ENCODE measurements at places on chromosomes 12 and 14. TPM values are rescaled to one million over a fixed set of nuclear protein-coding genes. Genes with fewer than 3 reads are reported as not detected.

IKZF4 gene
- 2.0 TPM for total RNA-seq

CIROP gene
- total RNA-seq: not detected

DNA sequence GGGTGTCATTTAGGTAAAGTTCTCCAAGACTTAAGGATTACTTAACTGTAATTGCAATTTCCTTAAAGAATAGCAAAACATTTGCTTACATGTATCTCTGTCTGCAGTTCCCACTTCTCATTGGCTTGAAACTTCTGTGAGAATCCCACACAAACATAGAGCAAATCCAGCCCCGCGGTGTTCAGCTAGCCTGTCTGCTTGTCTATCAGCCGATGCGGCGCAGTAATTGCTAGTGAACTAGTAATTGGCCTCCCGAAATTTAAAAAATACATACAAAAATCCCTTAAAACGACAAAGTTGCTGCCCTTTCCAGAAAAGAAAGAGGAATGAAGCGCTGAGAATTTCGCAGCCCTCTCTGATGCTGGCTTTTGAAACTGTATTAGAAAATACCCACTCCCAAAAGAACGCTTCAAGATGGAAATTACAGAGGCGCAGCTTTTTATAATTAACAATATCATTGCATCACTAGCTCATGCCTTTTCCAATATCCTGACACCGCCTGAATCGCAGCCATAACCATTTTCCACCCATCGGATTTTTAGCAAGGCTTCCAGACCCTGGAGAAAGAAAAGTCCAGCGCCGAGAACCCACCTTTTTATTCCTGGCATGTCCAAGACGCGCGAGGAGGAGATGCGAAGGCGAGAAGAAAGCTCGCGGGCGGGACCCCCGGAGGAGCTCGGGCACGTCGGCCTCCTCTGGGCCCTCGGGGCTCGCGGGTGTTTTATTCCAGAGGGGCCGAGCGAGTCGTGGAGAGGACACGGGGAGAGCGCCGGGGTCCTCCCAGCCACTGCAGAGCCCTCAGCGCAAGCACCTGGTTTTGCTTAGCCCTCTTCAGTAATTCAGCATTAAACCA, 646 bp downstream of the FBLN5 start:
- DNase-seq: no peak
- peaks cover 26% of the 10 kb centered on the region for H3K4me1 ChIP-seq
- peak overlapping the region; percentile 82 for H3K27ac ChIP-seq
- peak overlapping the region; percentile 30 for H3K4me3 ChIP-seq

CD69 gene
- 0.99 TPM for total RNA-seq

DNA sequence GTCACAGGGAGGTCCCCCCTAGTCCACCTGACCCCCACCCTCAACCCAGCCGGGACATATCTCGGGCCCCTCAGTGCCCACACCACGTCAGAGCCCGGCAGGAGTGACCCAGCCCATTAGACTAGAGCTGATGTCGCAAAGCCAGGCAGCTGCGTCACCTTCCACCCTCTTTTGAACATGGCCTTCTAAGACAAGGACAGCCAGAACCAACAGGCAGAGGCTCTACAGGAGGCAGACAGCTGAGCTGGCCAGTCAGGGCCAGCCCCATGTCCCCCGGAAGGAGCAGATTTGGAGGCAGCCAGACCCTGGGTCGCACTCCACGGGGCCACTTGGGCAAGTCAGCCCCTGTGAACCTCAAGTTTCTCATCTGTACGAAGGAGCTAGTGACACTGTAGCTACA, 44.1 kb downstream of the SCARB1 start:
- H3K27ac ChIP-seq: no peak overlapping the region
- DNase-seq: no peak
- no peak overlapping the region for H3K4me3 ChIP-seq
- no peaks in the 10 kb centered on the region for H3K4me1 ChIP-seq

DNA sequence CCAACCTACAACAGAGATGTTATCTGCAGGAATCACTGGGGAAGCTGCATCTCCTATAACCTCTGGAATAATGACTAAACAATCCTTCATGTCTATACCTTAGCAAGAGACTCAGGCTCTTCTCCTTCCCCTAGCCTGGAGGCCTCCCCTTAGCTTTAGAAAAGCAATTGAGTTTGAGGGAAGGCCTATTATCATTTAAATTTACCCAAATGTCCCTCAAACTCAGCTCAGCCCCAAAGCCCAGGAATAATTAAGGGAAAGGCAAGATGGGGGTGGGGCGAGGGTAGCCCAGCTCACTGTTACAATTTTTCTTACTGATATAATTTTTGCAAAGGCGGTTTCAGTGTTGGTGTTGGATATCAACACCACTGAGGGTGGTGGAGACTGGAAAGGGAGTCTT, 151.4 kb upstream of the EEA1 start:
- H3K4me3 ChIP-seq: no peak overlapping the region
- DNase-seq: no peak
- peaks cover 22% of the 10 kb centered on the region for H3K4me1 ChIP-seq

- DNase-seq: no peak
- no peak overlapping the region for H3K27ac ChIP-seq
These were observed 9.4 kb downstream of the PSMB5 start for GRCh38 chr14:23025151-23025814.

DNA sequence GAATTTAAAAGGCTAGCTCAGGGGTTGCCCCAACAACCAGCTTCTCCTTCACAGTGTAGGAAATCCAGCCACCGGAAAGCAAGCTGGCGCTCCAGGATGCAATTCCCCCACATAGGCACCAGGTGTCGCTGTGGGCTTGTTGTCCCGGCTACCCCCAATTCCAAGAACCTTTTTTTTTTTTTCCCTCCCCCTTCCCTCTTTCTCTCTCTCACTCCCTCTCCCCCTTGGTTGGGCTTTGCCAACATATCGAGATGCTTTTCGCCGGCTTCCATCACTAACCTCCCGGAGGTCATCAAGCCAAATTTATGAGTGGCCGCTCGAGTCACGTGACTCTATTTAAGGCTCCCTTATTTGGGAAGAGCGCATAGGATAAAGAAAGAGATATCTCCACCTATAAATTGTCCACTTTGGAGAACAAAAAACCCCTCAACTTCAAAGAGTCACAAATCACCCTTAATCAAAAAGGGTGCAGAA, at the start of gene HOXC5:
Gene HOXC5, plus strand, starts transcription at position 424 of the 474 bp plus-strand sequence. CDS start 73 bp downstream, outside the sequence.
- DNase-seq: no peak
- peaks cover 3% of the 10 kb centered on the region for H3K27me3 ChIP-seq
- H3K4me1 ChIP-seq: peaks cover 12% of the 10 kb centered on the region
- no peaks in the 10 kb centered on the region for H3K36me3 ChIP-seq

NTF3 gene
- 2.3 TPM for total RNA-seq

DNA sequence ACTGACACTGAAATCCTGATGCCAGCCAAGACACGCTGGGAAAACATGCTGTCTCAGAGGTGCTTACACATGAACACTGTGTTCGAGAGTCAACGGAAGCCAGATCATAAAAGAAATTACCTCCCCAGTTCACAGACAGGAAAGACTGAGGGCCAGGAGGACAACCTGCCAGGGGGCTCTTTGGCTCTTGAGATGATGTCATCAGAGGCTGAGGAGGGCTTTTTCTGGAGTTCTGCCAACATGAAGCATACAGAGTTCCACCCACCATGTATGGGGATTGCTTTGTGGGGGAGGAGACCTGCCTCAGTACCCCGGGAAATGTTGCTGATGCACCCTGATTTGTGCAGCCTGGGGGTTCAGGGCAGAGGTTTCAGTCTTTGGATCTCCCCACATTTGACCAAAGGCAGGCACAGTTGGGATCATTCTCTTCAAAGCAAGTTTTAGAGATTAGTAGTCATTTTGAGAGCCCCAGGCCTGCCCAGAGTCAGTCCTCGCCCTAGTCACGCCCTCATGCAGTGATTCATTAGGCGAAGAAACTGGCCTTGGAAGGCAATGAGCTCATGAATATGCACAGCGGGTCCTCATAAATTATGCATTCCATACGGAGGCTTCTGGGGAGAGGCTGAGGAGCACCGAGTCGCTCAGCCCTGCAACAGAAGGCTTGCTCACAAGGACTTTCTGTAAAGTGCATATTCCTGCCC, 34.9 kb upstream of the EML1 start:
- peak overlapping the region; percentile 79 for H3K27ac ChIP-seq
- no peak overlapping the region for H3K4me3 ChIP-seq
- H3K4me1 ChIP-seq: peaks cover 31% of the 10 kb centered on the region

COX8C gene
- total RNA-seq: not detected

GRCh38 chr12:56299308-56299852, 750 bp downstream of the CS start:
- DNase-seq: no peak
- peaks cover 19% of the 10 kb centered on the region for H3K36me3 ChIP-seq
- H3K27ac ChIP-seq: peak overlapping the region; percentile 98
- peaks cover 33% of the 10 kb centered on the region for H3K4me1 ChIP-seq
- peak overlapping the region; percentile 92 for H3K4me3 ChIP-seq
- no peaks in the 10 kb centered on the region for H3K27me3 ChIP-seq

DNA sequence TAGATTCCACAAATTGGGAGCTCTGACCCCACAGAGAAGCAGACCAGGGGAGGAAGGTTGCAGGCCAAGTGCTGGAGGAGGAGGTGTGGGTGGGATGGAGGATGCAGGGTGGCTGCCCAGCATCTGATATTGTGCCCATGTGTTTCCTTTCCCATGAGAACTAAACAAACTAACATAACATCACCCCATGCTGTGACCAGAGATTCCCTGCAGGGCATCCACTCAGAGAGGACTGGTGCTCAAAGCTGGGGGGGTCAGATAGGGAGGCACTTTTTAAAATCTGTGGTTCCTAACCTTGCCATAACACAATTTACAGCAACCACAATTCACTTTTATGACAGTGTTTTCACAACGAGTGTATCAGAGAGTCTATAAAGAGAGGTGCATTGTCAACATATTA, 1277.6 kb downstream of the AACS start:
- no peak overlapping the region for H3K4me3 ChIP-seq
- H3K4me1 ChIP-seq: no peaks in the 10 kb centered on the region
- no peak for DNase-seq
- no peak overlapping the region for H3K27ac ChIP-seq
- no peaks in the 10 kb centered on the region for H3K36me3 ChIP-seq

GRCh38 chr12:31560516-31560915, 30.4 kb downstream of the DENND5B start:
- no peak for DNase-seq
- H3K27me3 ChIP-seq: no peaks in the 10 kb centered on the region
- no peaks in the 10 kb centered on the region for H3K4me1 ChIP-seq
- no peaks in the 10 kb centered on the region for H3K36me3 ChIP-seq
- H3K4me3 ChIP-seq: no peak overlapping the region

OR4M1 gene
- not detected for total RNA-seq

GRCh38 chr12:124469193-124469888, 98.1 kb downstream of the NCOR2 start:
- H3K27me3 ChIP-seq: no peaks in the 10 kb centered on the region
- H3K4me3 ChIP-seq: no peak overlapping the region
- H3K4me1 ChIP-seq: peaks cover 4% of the 10 kb centered on the region

DNA sequence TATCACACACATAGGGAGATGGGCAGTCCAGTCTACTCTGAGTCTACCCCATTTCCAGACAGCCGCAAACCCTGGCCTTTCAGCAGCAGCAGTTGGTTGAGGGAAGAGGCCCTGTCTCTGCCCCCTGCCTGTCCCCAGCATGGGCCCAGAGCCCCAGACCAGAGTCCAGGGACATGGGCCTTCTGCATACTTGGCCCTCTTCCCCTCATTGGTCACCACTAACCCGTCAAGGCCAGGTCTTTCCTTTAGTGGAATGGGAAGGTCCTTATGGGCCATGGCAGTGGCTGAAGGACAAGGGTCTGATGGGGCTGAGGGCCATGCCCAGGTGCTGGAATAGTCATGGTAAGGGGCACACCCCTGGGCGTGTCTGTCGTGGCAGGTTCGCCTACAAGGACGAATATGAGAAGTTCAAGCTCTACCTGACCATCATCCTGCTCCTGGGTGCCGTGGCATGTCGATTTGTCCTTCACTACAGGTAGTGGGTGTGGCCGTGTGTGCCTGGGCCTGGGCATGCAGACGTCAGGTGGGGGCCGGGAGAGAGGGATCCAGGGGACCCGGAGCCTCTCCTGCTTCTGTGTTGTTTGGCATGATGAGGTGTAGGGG, 39.3 kb downstream of the TMEM120B start:
- H3K36me3 ChIP-seq: no peaks in the 10 kb centered on the region
- DNase-seq: no peak
- no peak overlapping the region for H3K4me3 ChIP-seq
- no peaks in the 10 kb centered on the region for H3K4me1 ChIP-seq
- H3K27ac ChIP-seq: no peak overlapping the region

DNA sequence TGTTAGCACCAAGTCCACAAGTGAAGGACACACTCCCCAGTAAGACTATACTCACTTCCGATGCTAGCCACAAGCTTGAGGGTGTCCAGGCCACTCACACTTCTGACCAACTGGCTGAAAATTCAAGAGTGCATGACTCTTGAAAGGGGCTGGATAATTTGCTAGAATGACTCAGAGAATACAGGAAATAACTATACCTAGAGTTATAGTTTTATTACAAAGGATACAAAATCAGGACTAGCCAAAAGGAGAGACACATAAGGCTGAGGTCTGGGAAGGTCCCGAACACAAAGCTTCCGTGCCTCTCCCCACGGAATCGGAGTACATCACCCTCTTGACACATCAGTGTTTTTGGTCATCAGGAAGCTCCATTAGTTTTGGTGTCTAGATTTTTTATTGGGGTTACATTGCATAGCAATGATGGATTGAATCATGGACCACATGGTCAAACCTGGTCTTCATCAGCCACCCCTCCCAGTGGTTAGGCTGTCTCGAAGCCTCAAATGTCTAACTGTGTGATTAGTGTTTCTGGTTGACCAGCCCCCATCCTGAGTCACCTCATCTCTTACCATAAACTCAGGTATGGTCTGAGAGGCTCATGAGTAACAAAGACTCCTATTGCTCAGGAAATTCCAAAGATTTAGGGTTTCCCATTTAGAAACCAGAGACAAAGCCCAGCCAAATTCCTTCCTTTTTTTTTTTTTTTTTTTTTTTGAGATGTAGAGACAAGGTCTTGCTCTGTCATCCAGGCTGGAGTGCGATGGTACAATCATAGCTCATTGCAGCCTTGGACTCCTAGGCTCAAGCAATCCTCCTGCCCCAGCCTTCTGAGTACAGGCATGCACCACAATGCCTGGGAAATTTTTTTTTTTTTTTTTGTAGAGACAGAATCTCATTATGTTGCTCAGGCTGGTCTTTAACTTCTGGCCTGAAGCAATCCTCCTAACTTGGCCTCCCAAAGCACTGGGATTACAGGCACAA, 472.0 kb upstream of the TBX3 start:
- H3K4me1 ChIP-seq: no peaks in the 10 kb centered on the region
- no peaks in the 10 kb centered on the region for H3K36me3 ChIP-seq
- H3K27me3 ChIP-seq: no peaks in the 10 kb centered on the region
- no peak overlapping the region for H3K27ac ChIP-seq
